ENCODE measurements at places on chromosomes 16 and 17. TPM values are rescaled to one million over a fixed set of nuclear protein-coding genes. Genes with fewer than 3 reads are reported as not detected.

- DNase-seq, result no peak
Measured at GRCh38 chr17:50986989-50987660, 121.0 kb upstream of the TOB1 start.

CCL4L2 gene
- total RNA-seq, result 22.1 TPM

DNA sequence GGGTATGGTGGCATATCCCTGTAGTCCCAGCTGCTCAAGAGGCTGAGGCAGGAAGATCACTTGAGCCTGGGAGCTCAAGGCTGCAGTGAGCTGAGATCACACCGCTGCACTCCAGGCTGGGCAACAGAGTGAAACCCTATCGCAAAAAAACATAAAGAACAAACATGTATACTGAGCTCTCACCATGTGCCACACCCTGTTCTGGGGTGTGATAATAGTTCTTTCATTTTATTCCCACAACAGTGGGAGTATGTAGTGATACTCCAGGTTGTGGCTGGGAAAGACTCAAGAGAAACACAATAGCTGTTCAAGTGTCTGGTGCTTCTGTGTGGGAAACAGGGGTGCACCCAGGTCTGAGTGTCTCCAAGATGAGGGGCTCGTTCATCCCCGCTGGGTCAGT, 90.7 kb downstream of the SOCS1 start:
- no peak for DNase-seq

DNA sequence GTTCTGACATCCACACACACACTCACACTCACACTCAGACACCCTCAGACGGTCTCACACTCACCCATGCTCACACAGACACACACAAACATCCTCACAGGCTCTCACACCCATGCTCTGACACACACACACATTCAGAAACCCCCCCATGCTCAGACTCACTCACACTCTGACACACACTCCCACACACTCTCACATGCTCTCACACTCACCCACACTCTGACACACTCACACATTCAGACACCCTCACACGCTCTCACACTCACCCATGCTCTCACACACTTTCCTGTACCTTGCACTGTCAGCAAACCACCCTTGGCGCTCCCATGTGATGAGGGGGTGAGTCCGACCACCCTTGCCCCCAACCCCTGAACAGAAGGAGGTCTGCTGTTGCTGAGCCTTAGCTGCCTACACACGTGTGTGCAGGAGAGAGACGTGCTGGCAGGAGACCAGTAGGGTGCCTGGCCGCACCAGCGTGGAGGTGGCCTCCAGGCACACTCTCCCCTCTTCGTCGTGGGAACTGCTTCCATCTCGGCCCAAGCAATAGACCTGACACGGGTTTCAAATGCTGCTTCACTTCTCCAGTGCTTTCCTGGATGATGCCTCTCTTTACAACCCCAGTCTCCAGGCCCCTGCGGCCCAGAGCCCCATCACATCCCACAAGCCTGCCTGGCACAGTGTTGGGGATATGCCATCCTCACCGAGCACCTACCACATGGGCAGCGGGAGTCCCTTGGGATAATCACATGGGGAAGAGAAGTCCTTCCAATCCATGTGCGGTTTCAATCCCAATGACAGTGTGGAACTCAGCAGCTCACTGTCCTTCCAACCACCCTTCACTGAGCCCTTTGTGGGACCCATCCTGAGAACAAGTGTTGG, 267.8 kb upstream of the FOXF1 start:
- no peak for DNase-seq

C16orf96 gene
- 0.22 TPM for total RNA-seq

- DNase-seq, result peak; percentile 91
Measured at GRCh38 chr16:2511128-2511800, 2.5 kb upstream of the ATP6V0C start.
